Tongue (tissue), 3 donors: ENCODE measurements at places on chromosomes 4 and X. TPM values are rescaled to one million over a fixed set of nuclear protein-coding genes. Genes with fewer than 3 reads are reported as not detected.

TREX2 gene
- total RNA-seq = 2.2 TPM

SPANXB1 gene
- total RNA-seq = not detected

FRMPD4 gene
- 0.41 TPM for total RNA-seq

TRPC3 gene
- total RNA-seq = 0.82 TPM

DNA sequence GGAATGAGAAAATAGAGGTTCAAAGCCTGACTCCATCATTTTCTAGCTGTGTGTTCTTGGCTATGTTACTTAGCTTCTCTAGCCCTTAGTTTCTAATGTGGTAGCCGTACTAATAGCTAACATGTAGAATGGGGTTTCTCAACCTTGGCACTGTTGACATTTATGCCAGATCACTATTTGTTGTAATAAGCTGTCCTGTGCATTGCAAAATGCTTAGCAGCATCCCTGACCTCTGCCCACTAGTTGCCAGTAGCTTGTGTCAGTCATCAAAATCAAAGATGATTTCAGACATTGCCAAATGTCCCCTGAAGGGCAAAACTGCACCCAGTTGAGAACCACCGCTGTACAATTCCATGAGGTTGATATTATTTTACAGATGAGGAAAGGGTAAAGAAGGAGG is 18.3 kb upstream of the ADAMTS3 start:
- no peak for DNase-seq

GRCh38 chr4:138114434-138114833 is 127.7 kb downstream of the SLC7A11 start:
- peak; percentile 43 for DNase-seq

DNA sequence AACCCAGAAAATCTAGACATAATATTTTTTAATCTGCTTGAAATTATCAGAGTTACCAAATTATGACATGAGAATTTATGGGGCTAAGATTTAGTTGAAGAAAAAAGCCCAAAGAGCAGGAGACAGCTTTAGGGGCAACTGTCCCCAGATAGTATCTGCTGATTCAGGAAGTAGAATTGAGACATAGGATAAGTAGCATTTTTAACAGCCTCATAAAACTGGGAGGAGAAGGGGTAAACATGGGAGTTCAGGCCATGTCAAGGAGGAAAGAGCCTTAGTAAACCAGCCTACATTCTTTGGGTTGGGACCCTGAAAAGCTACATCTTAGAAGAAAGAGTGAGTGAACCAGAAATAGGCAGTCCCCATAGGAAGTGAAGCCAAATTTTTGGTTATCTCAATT is 9.7 kb upstream of the RAB28 start:
- DNase-seq = no peak
